ENCODE measurements at places on chromosomes 3 and 15.
A peak's percentile ranks its signal among the peaks of the same experiment; 100 is the strongest.

GRCh38 chr15:68224108-68224507 is 5.4 kb downstream of the CLN6 start:
- no peak for DNase-seq

DNA sequence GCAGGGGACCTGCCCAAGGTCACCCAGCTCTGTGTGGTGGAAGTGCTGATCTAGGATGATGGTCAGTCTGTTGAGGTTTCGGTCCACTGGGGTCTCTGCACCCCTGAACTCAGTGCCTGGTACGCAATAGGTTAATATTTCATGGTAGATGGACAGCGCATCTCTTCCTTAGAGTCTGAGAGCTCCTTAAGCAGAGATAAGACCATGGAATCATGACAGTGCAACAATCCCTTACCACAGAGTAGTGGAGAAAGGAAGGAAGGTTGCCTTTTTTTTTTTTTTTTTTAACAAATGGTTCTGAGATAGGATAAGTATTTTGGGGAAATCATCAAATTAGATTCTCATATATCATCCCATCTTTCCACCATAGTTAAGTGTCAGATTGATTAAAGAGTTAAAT is 79.8 kb upstream of the SLC6A1 start:
- DNase-seq: no peak

GRCh38 chr3:123653221-123653682 is 68.4 kb upstream of the HACD2 start:
- DNase-seq: no peak

- DNase-seq: no peak
These were observed 165.3 kb downstream of the AKAP13 start for GRCh38 chr15:85545752-85546151.

GRCh38 chr3:190032923-190033322 is 87.8 kb downstream of the P3H2 start:
- peak; percentile 17 for DNase-seq

DNA sequence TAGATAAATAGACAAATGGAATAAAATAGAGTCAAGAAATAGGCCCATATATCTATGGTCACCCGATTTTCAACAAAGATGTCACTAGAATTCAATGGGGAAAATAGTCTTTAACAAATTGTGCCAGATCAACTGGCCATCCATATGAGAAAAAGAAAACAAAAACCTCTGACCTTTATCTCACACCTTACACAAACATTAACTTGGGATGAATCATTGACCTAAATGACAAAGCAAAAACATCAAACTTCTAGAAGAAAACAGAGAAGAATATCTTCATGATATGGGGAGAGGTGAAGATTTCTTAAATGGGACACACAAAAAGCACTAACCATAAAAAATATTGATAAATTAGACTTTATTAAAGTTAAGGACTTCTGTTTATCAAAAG is 31.9 kb downstream of the ITGA11 start:
- DNase-seq: no peak

GRCh38 chr3:77718311-77718710 is 678.4 kb downstream of the ROBO2 start:
- no peak for DNase-seq

DNA sequence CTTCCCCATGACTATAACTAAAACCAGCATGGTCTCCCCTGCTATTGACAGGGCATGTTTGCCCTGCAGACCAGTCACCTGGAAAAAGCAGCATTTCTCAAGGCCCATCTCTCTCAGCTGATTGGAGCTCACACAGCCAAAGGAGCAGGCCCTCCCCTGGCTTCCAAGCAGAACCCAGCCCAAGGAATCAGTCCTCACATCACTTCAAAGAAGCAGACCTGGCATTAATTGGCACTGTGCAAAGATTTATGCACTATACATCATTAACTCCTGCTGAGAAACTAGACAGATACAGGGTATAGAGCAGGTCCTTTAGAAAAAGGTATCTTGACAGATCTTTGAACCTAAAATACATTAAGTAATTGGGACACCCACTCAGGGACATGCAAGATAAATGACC is 323.8 kb upstream of the PPP2R3A start:
- no peak for DNase-seq

DNA sequence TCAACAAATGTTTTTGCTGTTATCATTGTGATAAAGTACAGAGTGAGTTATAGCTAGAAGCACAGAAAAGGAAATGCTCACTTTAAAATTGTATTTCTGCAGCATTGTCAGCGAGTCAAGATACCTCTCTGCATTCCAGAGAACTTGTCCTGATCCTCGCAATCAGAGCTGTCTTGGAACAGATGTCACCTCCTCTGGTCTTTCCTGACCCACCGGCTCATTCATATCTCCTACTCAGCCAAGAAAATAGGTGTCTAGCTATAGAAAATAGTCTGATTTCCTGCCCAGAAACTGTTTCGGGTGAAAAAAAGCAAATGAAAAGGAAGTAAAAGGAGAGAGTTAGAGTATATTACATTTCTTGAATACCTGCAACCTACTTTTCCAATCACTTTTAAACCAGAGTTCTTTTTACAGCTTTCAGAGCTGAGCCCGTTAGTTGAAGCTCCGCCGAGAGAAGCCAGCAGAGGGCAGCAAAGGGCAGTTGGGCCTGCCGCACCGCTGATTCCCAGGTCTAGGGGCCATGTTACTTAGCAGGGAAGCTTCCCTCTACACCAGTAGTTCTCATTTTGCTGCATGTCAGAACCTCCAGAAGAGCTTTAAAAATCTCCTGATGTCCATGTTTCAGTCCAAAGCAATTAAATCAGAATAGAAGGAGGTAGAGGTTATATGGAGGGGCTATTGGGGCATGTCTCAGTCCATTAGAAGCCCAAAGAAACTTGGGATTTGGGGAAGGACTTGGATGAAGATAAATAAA is 185.7 kb upstream of the THRB start:
- peak; percentile 13 for DNase-seq

DNA sequence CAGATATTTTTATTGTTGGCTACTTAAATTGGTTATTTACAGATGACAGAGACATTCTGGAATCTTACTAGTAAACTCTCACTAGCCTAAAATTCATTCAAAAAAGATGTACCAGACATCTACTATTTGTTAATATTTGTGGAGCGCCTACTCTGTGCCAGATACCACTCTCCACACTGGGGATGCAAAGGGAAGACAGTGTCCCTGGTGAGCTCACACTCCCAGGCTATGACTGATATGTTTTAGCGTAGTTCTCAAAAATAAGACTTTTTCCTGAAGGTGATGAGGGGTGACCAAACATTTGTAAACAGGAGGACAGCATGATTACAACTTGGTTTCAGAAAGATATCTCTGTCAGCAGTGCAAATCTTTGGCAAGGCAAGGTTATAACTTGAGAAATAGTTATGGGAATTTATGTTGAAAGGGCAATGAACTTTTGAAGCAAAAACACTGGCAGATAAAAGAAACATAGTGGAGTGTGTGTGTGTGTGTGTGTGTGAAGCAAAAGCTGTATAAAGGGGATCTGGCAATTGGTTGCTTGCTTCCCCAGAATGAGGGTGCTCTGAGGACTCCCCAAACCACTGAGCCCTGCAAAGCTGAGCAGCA is 51.2 kb downstream of the HACD2 start:
- no peak for DNase-seq

DNA sequence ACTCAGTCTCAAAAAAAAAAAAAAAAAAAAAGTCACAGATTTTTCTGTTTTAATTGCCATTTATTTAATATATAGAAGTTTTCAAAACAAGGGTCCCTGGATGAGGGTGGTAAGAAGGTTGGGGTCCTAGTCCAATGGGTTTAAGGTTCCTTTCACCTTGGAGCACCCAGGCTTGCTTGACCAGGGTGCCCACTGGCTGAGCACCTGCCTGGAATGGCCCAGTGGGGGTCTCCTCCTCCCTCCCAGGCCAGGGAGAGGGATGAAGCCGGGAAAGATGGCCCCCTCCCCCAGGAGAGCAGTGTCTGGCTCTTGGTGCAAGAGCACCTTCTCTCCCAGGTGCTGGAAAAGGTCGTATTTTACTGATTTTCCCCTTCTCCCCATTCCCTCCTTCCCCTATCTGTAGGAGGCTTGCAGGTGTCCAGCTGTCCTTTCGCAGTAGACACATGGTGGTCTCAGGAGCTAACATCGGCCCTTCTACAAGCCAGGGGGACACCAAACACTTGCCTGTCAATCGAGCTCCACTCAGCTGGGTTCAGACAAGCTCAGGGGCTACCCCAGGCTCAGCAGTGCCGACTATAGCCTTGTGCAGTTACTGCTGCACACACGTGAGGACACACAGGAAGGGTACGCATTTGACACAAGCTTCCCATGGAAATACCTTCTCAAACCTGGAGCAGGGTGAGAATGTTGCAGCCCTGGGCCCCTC is 112.3 kb upstream of the KLF13 start:
- no peak for DNase-seq

DNA sequence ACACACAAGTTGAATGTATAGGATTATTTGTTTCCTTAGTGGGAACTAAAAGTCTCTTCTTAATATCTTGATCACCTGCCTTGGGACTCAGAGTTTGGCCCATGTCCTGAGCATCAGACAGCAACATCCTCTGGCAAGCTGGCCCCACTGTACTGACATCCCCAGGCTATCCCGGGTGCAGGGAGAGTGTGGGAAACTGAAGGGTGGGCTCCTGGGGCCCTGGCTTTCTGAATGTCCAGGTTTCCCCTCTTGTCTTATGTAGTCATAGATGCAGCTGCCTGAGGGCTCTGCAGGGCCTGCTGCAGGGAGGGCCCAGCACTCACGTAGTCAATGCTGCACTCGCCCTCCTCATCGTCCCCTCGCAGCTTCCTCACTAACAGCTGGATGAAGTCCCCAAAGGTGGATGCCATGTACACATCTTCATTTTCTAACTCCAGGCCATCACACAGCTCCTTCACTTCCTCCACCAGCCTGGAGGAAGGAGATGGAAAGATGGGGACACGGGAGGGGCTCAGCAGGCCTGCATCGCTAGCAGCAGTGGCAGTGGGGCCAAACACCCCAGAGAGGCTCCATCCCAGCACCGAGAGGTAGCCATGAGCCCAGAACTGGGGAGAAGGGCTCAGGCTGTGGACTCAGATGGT is 42.8 kb downstream of the ALDH1L1 start:
- no peak for DNase-seq

DNA sequence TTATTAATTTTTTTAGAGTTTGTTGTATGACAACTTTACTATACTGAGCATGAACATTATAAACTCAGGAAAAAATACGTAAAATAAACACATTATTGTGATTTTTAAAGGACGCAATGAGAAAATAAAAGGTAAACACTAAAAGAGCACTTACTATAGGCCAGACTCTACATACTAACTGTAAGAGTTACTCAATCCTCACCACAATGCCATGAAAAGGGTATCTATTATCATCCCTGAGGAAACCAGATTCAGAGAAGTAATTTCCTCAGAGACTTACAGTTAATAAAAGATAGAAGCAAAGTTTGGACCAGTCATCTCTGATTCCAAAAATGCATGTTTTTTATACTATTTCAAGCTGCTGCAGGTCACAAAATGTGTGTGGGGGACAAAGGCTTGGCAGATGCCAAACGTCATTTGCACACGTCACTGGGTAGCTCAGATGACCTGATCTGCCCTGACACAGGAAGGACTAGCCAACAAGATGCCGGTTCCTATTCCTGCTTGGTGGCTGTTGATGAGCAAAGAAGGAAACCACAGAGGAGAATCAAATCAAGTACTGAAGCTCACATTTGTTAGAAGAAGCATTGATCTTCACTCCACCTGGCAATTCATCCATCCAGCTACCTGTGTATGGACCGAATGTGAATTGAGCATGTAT is 42.3 kb downstream of the KLHL6 start:
- DNase-seq: no peak

DNA sequence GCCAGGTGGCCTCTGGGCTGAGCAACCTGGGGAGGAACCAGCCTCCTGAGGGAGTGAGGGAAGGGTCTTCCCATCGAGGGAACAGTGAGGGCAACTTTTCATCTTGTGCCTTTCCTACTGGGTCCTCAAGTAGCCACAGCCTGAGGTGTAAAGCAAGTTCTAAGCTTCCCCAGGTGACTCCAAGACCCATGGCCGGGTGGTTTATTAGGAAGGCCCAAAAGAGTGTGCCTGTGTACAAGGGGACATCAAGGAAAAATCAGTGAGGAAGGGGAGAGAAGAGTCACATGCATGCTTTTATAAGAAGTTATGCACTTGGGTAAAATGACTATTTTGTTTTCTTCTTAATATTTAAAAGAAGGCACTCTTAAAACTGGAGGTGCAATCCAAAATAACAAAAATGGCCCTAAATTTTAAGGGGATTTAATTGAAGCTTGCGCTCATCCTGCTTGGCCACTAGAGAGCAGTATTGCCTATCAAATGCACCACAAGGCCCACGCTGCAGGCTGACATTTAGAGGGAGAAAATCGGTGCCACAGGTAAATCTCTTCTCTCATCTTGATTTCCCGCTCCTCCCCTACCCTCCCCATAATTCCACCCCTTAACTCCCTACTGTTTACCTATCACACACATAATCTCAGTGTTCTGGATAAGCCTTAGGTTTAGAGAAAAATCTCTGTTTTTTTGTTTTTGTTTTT is 6.7 kb downstream of the NANOGP8 start:
- peak; percentile 45 for DNase-seq

DNA sequence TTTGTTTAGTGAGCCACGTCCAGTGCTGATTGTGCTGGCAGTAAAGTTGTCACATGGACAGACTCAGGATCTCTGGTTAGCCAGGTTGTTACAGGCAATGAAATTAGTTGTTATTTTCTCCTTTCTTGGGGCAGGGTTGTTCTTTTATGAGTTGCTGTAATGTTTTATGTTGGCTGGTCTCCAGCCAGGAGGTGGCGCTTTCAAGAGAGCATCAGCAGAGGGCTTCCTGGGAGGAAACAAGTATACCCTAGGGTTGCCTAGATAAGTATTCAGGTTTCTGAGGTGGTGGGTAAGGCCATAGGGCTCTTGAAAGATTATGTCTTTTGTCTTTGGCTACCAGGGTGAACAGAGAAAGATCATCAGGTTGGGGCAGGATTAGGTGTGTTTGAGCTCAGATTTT is 14.5 kb upstream of the CFAP20DC start:
- no peak for DNase-seq

GRCh38 chr15:29270169-29270955 is 740 bp upstream of the NSMCE3 start:
- DNase-seq: no peak

GRCh38 chr15:67564968-67565345 is 22.5 kb downstream of the MAP2K5 start:
- no peak for DNase-seq

- DNase-seq: no peak
These were observed 9.9 kb downstream of the GPR15 start for GRCh38 chr3:98541695-98542094.

GRCh38 chr3:41276191-41276590 is 76.9 kb downstream of the CTNNB1 start:
- no peak for DNase-seq
